RPMI8226 (cell line): ENCODE measurements at places on chromosomes 1 and 21.
A peak's percentile ranks its signal among the peaks of the same experiment; 100 is the strongest.

GRCh38 chr1:173056365-173056764, 5.6 kb upstream of the TNFSF18 start:
- DNase-seq, result no peak

- DNase-seq, result no peak
Measured at GRCh38 chr21:46518983-46519583, 60.4 kb downstream of the DIP2A start.

DNA sequence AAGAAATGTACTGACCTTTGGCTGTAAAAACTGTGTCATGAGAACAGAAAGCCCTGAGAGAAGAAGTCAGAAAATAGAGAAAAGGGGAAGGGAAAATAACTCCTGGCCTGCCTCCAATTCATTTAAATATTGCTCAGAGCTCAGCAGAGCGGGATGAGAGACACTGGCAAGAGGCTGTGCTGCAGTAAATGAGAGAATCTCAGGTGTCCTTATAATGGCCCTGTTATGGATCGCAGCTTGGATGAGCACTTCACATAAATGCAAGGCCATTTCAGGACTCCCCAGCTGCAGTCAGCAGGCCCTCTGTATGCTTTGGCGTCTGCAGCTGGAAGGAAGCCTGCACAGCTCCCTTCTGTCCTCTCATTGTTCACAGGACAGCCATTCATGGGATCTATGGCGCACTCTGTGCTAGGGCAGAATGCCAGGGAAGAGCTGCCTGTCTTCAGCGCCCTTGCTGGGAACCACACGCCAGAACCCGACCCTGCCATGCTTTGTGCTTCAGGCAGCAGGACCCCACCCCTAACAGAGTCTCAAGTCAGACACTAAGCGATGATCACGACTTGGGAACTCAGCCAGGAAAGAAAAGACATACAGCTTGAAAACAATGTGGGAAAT, 20.7 kb upstream of the ABCB10 start:
- peak; percentile 94 for DNase-seq

DNA sequence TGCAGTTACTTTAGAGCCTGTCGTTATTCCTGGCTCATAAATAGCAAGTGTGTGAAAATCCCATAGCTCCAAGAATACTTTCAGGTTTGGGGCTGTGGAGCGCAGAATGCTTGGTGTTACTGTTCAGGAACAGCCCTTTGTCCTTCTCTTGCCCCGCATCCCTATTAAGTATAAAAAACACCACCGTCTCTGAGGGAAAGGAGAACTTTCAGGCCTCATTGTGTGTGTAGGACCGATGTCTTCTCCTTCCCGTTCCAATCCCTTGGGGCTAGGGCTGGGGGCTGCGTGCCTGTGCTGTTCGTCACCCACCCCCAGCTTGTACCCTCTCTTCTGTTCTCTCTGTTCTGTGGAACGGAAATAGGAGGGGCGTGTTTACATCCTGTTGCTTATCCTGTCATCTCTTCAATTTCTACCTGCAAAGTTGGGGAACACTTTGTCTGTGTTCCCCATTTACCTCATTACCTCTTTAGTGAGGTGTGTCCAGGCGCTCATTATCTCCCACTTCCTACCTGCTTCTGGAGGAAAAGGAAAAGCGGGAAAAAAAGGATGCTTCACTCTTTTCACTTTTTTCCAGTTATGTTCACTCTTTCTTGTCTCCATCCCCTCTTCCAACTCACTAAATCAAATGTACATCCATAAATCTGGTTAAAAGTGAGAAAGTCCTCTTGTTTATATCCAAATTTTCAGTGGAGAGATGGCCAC, 788 bp upstream of the TXNIP start:
- DNase-seq, result peak; percentile 69

DNA sequence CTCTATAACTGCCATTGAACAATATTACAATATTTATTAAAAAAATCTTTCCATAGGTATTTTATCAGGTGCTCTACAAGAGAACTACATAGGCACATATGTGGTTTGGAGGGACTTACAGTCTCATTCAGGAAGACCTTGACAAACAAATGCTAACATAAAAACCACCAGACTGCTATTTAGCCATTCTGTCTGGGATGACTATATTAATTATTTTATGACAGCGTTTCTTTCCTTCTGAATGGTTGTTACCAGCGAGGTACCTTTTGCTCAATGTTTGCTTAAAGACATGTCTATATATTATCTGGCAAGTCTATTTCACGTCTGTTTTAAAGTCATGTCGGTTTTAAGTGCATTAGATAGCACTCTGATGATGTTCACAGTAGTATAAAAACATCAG, 69.7 kb downstream of the RUNX1 start:
- no peak for DNase-seq

- peak; percentile 18 for DNase-seq
Measured at GRCh38 chr1:175481126-175482070, 262.0 kb downstream of the TNR start.

GRCh38 chr1:191279266-191279800, 801.7 kb upstream of the BRINP3 start:
- no peak for DNase-seq

- DNase-seq, result no peak
Measured at GRCh38 chr1:103416681-103417286, 108.7 kb upstream of the RNPC3 start.

DNA sequence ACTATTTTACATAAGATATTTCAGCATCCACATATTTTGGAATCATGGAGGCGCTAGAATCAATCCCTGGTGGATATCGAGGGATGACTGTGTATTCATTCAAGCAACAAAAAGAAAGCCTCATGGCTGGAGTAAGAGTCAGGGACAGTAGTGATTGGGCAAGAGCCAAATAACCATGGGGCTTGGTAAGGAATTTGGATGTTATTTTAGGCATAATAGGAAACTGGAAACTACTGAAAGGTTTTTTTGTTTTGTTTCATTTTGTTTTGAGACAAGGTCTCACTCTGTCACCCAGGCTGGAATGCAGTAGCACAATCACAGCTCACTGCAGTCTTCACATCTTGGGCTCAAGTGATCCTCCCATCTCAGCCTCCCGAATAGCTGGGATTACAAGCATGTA, 33.8 kb upstream of the EYA3 start:
- no peak for DNase-seq
